ENCODE measurements at places on chromosomes 3 and 15. TPM values are rescaled to one million over a fixed set of nuclear protein-coding genes. Genes with fewer than 3 reads are reported as not detected.

DNA sequence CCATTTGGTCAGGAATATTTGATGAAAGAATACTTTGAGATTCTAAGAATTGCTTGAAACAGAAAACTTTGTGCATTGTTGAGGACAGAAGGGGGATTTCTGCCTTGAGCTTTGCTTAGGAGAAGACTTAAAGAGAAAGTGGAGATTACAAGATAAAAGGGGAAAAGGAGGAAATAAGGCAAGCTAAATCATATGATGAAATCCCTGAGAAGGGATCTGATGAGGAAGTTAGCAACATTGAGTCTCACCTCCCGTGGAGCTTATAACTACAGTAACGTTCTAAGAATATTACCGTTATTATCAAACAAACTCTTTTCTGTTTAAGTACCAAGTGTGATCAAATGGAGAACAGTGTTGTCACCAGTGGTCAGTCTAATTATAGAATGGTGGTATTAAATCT is 414.7 kb upstream of the NAALADL2 start:
- H3K27ac ChIP-seq = no peak overlapping the region
- H3K36me3 ChIP-seq = no peaks in the 10 kb centered on the region
- no peak for DNase-seq
- no peak overlapping the region for H3K4me3 ChIP-seq
- no peaks in the 10 kb centered on the region for H3K27me3 ChIP-seq
- no peaks in the 10 kb centered on the region for H3K4me1 ChIP-seq

Gene WDR82
- 33.8 TPM for total RNA-seq

DNA sequence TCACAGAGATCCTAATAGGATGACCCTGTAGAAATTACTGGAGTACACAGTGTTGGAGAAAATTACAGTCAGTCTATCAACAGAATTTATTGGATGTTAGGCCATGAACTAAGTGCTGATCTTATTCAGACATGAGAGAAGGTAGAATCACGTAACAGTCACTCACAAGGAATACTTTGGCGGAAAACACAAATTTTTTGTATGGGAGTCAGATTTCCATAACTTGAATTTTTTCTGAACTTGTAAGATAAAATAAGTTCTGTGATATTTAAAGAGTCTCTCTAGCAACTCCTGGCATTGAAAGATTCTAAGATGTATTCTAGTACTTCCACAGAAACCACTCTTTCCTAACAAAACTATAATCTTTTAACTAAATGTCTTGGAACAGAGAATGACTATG is 178.8 kb upstream of the MME start:
- H3K4me1 ChIP-seq = no peaks in the 10 kb centered on the region
- H3K4me3 ChIP-seq = no peak overlapping the region
- DNase-seq = no peak
- no peak overlapping the region for H3K27ac ChIP-seq
- no peaks in the 10 kb centered on the region for H3K27me3 ChIP-seq

Gene PP2D1
- not detected for total RNA-seq

Gene GRK7
- total RNA-seq = not detected

GRCh38 chr15:65766422-65767263 is 25.4 kb downstream of the DENND4A start:
- DNase-seq = no peak
- H3K27me3 ChIP-seq = no peaks in the 10 kb centered on the region
- H3K36me3 ChIP-seq = no peaks in the 10 kb centered on the region
- no peak overlapping the region for H3K27ac ChIP-seq
- H3K4me1 ChIP-seq = no peaks in the 10 kb centered on the region

DNA sequence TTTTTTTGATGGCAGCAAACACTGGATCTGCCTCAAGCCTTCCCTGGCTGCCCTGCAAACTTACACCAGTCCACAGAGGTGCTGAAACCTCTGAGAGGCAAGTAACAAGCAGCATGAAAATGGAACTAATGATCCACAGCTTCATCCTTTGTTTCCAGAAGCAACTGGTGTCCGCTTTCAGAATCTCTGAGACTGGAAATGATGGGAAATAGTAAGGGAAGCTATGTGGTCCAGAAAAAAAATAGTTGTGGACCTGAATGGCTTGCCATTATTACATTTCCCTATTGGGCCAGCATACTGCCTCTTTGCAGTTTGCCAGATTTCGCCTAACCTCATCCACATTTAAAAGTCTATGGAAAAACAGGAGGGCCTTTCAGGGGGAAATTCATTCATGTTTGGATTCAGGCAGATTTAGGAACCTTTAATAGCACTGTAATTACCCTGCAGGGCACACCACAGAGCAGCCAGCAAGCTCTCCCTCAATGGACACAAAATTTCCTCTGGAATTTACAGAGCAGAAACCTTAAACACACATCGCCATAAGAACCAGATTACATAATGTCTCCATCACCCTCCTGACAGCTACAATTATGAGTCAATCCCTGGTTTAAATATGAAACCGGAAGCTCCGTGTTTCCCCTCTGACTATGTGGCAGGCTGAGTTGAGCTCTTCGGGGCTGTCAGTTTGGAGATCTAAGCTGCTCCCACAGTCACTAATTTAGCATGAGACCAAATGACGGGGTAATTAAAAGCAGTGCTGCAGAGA is 134.4 kb downstream of the TMCO5A start:
- peak overlapping the region; percentile 60 for H3K27ac ChIP-seq
- H3K4me1 ChIP-seq = peaks cover 37% of the 10 kb centered on the region
- H3K36me3 ChIP-seq = no peaks in the 10 kb centered on the region
- H3K4me3 ChIP-seq = no peak overlapping the region
- DNase-seq = no peak

Gene ANKUB1
- total RNA-seq = not detected

DNA sequence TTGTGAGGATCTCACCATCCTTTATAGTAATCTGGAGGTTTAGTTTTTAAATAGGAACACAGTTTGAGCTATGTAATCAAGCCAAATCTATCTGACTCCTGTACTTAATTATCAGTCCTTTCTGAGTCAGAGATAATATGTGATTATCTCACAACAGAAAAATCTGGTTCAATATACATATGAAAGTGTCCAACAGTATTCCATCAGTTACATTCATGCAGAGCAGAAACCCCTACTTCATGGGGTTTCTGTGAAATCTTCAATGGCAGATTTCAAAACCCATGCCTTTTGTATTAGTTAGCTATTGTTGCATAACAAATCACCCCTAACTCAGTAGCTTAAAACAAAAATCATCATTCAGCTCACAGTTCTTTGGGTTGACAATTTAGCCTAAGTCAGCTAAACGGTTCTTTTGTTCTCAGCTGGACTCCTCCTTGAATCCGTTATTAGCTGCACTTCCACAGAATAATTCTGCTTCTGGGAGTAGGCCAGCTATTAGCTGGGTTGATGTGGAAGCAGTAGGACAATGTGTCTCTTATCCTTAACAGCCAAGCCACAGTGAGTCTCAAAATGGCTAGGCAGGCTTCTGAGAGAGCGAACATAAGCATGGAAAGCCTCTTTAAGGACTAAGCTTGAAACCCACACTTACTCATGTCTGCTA is 42.9 kb upstream of the ARPP21 start:
- H3K36me3 ChIP-seq = no peaks in the 10 kb centered on the region
- DNase-seq = no peak
- no peak overlapping the region for H3K27ac ChIP-seq
- H3K4me1 ChIP-seq = no peaks in the 10 kb centered on the region
- no peak overlapping the region for H3K4me3 ChIP-seq
- H3K27me3 ChIP-seq = no peaks in the 10 kb centered on the region

GRCh38 chr3:131903988-131904415 is 130.8 kb downstream of the CPNE4 start:
- H3K4me1 ChIP-seq = no peaks in the 10 kb centered on the region
- H3K27me3 ChIP-seq = no peaks in the 10 kb centered on the region
- no peak overlapping the region for H3K27ac ChIP-seq
- no peak for DNase-seq
- H3K36me3 ChIP-seq = no peaks in the 10 kb centered on the region

DNA sequence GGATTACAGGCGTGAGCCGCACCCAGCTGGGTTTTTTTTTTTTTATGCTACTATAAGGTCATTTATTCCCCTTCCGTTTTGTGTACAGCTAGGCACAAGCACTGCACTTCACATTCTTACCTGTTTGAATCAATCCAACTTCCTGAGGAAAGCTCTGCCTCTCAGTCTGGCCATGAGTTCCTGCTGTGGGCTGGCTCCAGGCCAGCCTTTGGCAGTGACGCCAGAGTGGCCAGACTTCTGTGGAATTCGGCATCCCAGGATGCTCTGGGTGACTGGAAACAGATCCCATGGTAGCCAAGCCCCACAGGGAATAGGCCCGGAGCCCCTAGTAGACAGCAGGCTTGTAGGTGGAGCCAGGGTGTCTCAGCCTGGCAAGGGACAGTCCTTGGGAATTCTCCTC is 21.5 kb upstream of the TIMP4 start:
- no peaks in the 10 kb centered on the region for H3K27me3 ChIP-seq
- H3K4me1 ChIP-seq = no peaks in the 10 kb centered on the region
- H3K4me3 ChIP-seq = no peak overlapping the region
- H3K36me3 ChIP-seq = no peaks in the 10 kb centered on the region
- no peak overlapping the region for H3K27ac ChIP-seq

GRCh38 chr15:101252836-101253235 is 988 bp upstream of the CHSY1 start:
- peak overlapping the region; percentile 92 for H3K4me3 ChIP-seq
- DNase-seq = no peak
- no peaks in the 10 kb centered on the region for H3K27me3 ChIP-seq
- no peak overlapping the region for H3K27ac ChIP-seq

Gene KCNMB2
- not detected for total RNA-seq

- H3K36me3 ChIP-seq = no peaks in the 10 kb centered on the region
- H3K27ac ChIP-seq = no peak overlapping the region
- H3K4me1 ChIP-seq = no peaks in the 10 kb centered on the region
- no peaks in the 10 kb centered on the region for H3K27me3 ChIP-seq
- no peak for DNase-seq
These were observed 23.0 kb downstream of the PAQR9 start for GRCh38 chr3:142940472-142940871.

Gene CLPX
- 42.2 TPM for total RNA-seq

- no peak overlapping the region for H3K4me3 ChIP-seq
- H3K27me3 ChIP-seq = no peaks in the 10 kb centered on the region
- DNase-seq = no peak
- H3K27ac ChIP-seq = no peak overlapping the region
- no peaks in the 10 kb centered on the region for H3K4me1 ChIP-seq
These were observed 18.7 kb downstream of the ZNF80 start for GRCh38 chr3:114218578-114219185.

DNA sequence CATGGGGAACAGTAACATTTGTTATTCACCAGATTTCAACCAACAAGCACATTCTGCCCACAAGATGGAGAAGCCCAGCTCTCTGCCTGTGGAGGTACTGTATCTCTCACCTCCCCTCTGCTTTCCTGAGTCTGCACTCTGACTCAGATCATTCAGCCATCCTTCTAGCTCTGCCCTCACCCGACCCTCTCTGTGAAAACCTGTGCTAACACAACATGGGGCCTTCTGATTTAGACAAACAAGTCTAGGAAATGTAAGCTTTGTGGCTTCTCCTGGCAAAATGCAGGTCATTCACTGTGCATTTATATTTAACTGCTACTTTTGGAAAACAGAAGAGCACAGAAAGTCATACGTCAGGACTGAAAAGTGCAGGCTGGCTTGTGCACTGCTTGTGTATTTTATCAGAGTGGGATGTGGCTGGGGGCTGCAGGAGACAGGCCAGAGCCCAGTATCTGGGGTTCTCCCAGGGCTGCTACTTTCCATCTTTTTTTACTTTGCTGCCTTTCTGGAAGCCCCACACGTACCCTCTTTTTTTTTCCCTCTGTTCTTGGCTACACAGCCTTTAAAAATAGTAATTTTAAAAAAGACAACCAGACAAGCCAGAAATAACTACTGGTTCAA is 50.8 kb downstream of the SUSD5 start:
- H3K36me3 ChIP-seq = no peaks in the 10 kb centered on the region
- DNase-seq = no peak
- H3K27ac ChIP-seq = no peak overlapping the region
- no peaks in the 10 kb centered on the region for H3K4me1 ChIP-seq

DNA sequence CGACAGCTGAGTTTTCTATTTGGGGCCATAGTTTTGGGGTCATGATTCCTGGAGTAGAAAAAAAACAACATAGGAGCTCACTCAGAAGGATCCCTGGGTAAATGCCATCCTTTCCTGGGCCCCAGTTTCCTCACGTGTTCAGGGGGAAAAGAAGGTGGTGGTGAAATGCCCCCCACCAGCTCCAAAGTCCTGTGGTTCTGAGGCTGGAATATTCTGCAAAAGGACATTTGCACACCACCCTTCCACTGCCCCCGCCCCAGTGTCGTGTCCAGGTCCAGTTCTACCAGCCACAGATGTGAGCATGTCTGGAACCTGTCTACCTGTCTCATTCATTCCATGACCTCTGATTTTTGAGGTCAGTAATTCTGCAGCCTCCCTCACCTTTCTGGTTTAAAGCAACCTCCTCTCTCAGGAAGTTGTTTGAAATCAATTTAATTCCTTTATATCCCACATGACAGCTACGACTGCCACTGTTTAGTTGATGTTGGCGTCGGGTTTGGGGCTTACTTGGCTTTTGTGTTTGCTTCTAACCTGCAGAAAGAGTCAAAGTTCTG is 82.1 kb downstream of the SMAD3 start:
- H3K36me3 ChIP-seq = no peaks in the 10 kb centered on the region
- H3K27ac ChIP-seq = peak overlapping the region; percentile 57
- H3K27me3 ChIP-seq = no peaks in the 10 kb centered on the region

Gene RAB8B
- 23.2 TPM for total RNA-seq

GRCh38 chr3:22175947-22176346 is 424.9 kb upstream of the ZNF385D start:
- H3K27ac ChIP-seq = no peak overlapping the region
- H3K36me3 ChIP-seq = no peaks in the 10 kb centered on the region
- no peak overlapping the region for H3K4me3 ChIP-seq
- no peaks in the 10 kb centered on the region for H3K4me1 ChIP-seq
- no peak for DNase-seq

Gene LSAMP
- 1.5 TPM for total RNA-seq

DNA sequence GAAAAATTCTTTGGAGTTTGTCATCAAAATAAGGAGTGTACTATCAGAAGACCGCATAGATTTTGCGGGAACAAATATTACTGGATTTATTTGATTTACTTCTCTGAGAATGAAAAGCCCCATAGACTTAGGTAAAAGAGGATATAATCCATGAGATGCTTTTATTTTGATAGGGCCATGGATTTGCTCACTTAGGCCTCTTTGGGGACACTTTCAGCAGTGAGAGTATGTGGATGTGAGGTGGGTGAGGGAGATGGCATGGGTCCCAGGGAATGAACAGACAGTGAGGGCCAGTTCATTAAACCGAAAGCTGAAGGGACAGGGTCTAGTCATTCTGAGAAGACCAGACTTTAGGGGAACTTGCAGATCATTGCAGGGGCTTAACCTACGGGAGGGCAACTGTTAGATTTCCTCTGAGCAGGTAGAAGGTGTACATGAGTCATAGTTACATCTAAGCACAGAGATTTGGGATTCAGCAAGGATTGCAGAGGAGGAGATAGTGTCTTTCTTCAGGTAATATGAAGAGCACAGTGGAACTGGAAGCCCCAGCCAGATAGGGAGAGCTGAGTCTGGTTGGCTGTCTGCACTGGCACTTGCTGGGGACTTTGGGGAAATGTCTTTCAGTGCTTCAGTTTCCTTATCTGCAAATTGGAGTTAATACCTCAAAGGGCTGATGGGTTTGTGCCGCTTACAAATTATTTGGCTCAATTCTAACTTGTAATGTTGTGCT is 30.8 kb downstream of the SH3GL3 start:
- no peak overlapping the region for H3K27ac ChIP-seq
- H3K36me3 ChIP-seq = no peaks in the 10 kb centered on the region
- no peaks in the 10 kb centered on the region for H3K27me3 ChIP-seq
- no peak for DNase-seq
- no peaks in the 10 kb centered on the region for H3K4me1 ChIP-seq

- no peak overlapping the region for H3K27ac ChIP-seq
- DNase-seq = no peak
- H3K4me1 ChIP-seq = no peaks in the 10 kb centered on the region
These were observed 138.3 kb downstream of the P3H2 start for GRCh38 chr3:189982321-189982945.

GRCh38 chr3:141367038-141367730 is 1.1 kb upstream of the ZBTB38 start:
- peak overlapping the region; percentile 11 for H3K27ac ChIP-seq
- no peak overlapping the region for H3K4me3 ChIP-seq
- no peak for DNase-seq
